NCI-H1436 treated with DMSO at 0.1 percent for 48 hours (cell line): ENCODE measurements at places on chromosomes 3 and 15.

- DNase-seq: no peak
These were observed at the start of gene TBC1D2B for GRCh38 chr15:78077053-78077870. TSS of gene TBC1D2B (minus strand) at chr15:78077711. CDS start at chr15:78077652, 59 bp downstream.

- no peak for DNase-seq
These were observed 85.9 kb downstream of the FAIM start for GRCh38 chr3:138694287-138695007.

- no peak for DNase-seq
These were observed 151.0 kb downstream of the ALDH1A2 start for GRCh38 chr15:57914350-57915055.

DNA sequence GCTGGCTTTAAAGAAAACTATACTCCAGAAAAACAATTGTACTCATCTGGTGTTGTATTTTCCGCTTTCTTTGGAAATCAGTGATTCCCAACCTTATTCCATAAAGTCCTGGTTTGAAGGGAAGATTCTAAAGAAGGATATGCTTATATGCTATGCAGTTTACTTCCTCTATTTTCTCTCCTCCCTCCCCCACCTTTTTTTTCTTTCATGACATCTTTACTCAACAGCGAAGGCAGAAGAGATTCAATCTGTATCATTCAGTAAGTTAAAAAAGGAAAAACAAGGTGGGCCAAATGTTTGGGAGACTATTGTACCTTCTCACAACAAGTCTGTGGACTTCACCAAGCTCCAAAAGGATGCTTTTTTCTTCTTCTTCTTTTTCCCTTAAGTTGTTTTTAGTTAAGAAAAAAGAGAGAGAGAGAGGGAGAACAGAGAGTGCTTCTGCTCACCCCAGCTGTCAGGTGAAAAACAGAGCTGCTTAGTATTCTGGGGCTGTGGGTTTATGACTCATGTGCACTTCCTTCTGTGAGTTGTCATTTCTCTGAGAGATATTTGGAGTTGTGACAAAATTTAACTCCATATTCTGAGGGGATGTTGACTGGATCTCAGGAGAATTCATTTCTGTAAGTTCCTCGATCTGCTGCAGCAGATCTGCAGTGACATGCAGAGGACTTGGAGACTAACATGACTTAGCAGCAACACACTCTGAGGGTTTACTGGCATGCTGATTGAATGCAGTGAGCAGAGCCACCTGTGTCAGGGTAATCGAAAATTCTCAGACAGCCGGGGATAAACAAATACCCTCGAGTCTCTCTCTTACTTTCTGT lies 70.7 kb downstream of the SSR3 start:
- DNase-seq: no peak

- no peak for DNase-seq
These were observed 33.8 kb upstream of the TFRC start for GRCh38 chr3:196115678-196116083.

DNA sequence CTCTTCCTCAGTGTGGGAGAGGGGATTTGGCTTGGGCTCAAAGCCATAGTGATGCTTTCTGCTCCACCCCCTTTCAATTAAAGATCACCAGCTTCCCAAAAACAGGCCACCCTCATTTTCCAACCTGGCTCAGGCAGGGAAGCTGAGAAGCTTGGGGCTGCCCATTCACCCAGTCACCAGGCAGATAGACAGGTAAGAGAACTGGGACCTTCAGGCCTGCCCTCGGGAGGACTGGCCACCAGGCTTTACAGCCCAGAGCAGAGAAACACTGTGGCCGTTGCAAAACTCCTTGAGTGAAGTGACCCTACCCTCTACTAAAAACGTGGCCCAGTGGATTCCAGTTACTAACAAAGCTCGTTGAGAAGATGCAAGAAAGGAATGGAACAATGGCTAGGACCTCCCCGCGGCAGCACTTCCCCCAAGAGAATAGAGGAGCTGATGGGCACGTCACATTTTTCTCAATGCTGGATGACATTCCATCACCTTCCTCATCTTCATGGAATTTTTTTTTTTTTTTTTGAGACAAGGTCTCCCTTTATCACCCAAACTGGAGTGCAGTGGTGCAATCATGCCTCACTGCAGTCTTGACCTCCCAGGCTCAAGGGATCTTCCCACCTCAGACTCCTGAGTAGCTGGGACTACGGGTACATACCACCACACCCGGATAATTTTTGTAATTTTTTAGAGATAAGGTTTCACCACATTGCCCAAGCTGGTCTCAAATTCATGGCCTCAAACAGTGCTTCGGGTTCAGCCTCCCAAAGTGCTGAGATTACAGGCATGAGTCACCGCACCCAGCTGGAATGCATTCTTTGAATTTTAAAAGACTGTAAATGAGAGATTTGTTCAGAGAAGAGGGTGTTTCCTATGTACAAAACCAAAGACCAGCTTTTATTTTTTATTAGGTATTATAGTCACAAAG lies 37.9 kb downstream of the LIPC start:
- DNase-seq: no peak

DNA sequence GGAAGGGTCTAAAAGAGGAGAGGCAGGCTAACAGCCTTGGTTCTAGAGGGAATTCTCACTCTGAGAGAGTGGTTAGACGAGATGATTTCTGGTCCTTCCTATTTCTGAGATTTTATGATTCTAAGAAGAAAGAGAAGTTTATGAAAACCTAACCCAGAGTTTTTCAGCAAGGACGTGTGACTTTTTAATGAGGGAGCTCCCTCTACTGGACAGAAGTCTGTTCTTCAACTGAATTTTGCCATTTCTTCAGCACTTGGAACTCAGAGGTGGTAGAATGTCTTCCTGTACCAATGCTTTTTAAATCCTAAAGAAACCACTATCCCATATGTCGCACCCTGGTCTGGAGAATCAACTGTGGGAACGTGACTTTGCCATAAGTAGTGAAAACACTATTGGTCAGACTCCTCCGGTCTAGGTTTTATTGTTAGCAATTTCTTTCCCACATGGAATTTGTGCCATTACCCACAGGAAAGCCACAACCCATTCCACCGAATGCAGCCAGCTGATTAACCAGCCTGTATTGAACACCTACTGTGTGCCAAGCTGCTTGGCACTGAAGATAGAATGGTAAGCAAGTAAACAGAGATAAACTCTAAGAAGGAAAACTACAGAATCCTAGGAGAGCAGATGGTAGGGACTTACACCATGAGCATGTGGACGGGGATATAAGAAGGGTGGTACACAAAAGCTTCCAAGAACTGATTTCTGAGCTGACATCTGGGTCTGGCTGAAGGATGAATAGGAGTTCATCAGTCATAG lies 199.5 kb upstream of the LMCD1 start:
- no peak for DNase-seq

DNA sequence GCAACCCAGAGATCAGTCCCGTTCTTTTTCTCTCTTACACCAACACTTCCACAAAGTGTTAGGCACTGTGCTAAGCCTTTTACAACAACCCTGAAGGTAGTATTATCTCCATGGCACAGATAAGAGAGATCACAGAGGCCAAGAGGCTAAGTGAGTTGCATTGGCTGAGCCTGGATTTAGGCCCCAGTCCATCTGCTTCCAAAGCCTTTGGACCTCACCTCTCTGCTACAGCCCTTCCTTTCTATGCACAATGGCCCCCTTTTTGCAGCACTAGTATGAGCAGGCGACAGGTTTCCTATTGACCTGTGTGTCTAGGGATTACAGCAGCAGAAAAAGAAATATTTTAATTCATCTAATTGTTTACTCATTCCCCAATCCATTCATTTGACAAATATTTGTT lies 76.2 kb downstream of the CRYGS start:
- no peak for DNase-seq

DNA sequence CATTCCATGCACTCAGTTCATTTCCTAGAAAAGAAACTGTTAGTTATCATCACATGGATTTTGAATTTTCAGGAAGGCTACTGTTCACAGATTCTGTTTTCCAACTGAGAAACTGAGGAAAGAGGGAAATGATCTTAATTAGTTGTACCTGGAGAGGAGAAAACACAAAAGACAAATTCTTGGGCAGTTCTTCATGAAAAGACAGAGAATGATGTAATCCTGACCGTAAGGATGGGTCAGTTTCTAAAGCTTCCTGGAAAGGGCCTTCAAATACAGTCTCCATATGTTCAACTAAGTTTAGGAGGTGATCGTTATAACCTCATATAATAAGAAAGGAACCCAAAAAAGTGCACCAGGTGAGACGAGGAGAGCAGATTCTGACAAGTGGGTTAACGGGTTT lies 44.6 kb downstream of the CA12 start:
- DNase-seq: no peak

- DNase-seq: no peak
These were observed 58.2 kb downstream of the ZBTB38 start for GRCh38 chr3:141426404-141427034.

- DNase-seq: no peak
These were observed 132.3 kb downstream of the CHCHD6 start for GRCh38 chr3:126836220-126836860.

DNA sequence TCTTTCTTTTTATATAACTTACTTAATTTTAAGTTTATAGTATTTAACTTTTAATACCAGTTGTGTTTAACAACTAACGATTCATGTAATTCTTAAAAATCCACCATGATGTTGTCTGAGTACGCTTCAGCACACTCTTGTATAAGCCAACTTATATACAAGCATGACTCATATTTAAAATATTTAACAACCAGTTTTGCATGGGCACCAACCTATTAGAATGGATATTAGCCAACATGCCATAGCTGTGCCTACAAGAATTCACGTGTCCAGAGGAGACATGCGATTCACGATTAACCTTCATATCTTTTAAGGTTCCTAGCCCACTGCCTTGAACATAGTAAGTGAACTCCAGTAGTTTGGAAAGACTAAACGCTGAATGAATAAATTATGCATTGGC lies 1023.2 kb downstream of the TBL1XR1 start:
- DNase-seq: no peak

DNA sequence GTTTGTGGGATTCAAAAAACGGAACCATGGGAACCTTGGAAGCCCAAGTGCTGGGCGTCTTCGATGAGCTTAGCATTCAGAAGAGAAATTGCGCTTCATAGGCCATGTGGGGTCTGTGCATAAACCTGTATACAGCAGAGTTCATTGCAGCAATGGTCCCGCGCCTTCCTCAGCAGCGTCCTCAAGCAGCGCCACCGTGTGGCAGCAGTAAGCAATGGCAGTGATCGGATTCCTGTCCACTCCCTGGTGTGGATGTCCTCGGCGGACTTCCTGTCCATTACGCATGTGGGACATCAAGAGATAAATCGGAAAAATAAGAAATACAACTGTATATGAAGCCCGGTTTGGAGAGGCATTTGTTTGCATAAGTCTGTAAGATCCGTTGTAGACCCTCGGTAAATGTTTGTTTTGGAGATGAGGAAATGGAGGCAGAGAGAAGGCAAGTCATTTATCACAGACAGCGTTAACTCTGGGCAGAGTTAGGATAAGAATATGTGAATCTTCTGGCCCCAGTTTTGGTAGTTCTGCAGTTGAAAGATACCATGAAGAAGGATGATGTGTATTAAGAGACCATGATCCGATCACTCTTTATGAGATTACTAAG lies 57.7 kb downstream of the CNTN4 start:
- DNase-seq: no peak

- DNase-seq: no peak
These were observed 264.0 kb upstream of the CRBN start for GRCh38 chr3:3443482-3443881.

GRCh38 chr15:71168166-71168834 lies 53.0 kb downstream of the THSD4 start:
- no peak for DNase-seq

DNA sequence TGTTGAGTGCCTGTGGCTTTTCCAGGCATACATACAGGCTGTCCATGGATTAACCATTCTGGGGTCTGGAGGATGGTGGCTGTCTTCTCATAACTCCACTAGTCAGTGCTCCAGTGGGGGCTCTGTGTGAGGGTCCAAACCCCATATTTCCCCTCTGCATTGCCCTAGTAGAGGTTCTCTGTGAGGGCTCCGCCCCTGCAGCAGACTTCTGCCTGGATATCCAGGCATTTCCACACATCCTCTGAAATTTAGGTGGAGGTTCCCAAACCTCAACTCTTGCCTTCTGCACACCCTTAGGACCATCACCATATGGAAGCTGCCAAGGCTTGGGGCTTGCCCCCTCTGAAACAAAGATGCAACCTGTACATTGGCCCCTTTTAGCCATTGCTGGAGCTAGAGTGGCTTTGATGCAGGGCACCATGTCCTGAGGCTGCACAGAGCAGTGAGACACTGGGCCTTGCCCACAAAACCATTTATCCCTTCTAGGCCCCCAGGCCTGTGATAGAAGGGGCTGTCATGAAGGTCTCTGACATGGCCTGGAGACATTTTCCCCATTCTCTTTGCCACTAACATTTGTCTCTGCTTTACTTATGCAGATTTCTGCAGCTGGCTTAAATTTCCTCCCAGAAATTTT lies 400.1 kb upstream of the MDFIC2 start:
- DNase-seq: no peak

GRCh38 chr3:18134386-18135059 lies 290.6 kb downstream of the SATB1 start:
- no peak for DNase-seq

DNA sequence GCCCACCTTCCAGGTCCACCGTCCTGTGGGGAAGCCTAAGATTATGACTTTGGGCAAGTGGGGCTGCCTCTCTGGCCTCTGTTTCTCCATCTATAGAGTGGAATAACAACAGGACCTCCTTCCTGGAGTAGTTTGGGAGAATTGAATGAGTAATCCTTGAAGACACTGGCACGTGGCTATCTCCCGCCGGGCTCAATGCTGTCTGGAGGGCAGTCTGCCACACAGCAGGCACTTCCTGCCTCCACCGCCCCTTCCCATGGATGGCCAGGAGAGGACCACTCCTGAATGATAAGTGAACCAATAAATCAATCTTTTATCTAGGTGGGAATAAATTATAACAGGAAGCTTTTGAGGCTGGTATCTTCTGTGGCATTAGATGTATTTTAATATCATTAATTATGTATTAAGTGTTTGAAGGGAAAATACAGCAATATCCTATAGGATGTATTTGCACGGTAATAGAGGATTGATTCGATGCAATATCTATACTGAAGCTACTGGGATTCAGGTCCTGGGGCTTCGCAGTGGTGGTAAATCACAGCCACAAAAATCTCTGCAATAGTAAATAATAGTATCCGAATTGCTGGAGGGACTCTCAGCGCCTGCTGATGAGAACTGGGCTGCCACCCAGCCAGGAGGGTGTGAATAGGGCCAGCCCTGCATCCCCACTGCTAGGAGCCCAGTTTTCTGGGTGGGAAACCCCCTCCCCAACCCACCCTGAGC lies 15.9 kb downstream of the MEGF11 start:
- DNase-seq: no peak

DNA sequence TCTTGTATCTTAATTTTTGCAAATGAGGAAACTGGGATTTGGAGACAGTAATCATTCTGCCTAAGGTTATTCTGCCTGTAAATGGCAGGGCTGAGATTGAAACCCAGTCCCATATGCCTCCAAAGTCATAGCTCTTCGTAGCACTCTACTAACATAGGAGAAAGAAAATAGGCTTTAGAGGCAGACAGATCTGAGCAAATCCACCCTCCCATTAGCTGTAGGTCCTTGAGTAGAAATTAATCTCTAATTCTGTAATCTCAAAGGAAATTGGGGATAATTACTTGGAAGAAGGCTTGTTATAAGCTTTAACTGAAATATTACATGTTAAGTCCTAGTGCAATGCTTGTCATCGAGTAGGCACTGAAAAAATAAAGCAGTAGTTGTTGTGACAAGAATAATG lies 252.1 kb upstream of the PEX5L start:
- DNase-seq: no peak

GRCh38 chr3:107209302-107209990 lies 167.8 kb upstream of the CCDC54 start:
- DNase-seq: no peak

GRCh38 chr15:59958288-59958687 lies 45.8 kb upstream of the FOXB1 start:
- DNase-seq: no peak
